ENCODE measurements at places on chromosomes 3 and 15.

DNA sequence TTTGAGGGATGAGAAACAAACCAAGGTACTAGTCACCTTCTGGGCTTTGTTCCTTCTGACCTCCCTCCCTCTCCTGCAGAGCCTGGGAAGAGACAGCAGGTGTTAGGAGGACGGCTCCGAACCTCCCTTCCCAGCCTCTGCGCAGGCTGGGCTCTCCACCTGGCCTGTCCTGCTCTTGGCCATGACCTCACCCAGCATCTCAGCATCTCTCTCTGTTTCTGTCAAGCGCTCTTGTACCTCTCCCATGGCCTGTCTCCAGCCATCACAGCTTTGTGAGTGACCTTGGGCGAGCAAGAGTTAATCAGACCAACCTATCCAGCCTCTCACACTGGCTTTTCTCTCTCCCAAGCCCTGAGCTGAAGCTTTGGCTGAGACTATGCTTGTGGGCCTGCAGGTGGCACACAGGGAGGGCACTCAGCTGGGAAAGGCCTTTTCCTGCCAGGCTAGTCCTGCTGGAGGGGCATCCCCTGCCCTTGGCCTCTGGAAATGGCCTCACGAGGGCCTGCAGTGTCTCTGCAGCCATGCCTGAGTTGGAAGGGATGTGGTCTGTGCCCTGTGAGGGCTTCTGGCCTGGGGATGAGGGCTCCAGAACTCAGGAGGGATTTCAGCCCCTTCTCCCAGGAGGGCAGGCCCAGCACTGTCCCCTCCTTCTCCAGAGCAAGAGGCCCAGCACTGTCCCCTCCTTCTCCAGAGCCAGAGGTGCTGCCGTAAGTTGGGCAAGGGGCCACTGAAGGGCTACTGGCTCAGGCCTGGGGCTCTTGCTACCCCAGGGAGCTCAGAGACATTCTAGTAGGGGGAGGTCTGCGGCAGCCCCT is 2.1 kb downstream of the CHST13 start:
- no peak for DNase-seq

GRCh38 chr15:26891448-26892181 is 24.8 kb downstream of the GABRA5 start:
- peak; percentile 95 for DNase-seq

GRCh38 chr3:66348704-66349103 is 127.9 kb downstream of the SLC25A26 start:
- DNase-seq: no peak

DNA sequence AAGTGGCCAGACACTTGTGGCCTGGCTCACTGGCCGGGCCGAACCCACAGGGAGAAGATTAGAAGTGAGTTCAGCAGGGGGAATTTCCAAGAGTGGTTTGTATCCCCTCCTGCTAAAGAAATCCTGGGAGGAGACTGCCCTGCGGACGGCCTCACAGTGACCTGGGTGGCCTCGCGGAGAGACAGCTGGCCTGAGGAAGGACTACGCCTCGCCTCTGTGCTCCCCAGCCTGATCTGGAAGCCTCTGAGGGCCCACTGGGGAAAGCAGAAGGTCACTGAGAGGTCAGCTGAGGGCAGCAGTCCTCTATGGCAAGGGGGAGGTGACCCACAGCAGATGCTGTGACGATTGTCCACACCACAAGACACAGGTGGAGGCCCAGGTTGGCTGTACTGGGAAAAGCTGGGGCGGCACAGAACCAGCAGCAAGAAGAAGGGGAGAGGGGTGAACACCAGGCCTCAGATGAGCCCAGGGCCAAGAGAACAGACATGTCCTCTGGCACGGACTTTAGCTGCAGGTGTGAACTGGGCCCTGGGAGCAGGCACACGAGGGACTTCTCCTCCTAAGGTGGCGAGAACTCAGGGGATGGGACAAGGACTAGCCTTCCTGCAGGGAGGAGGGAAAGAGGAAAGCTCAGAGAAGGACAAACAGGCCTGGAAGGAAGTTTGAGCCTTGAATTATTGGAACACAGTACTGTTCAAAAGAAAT is 37.2 kb upstream of the DLG1 start:
- peak; percentile 44 for DNase-seq

- no peak for DNase-seq
Measured at GRCh38 chr3:171711461-171712170, 98.7 kb downstream of the PLD1 start.

GRCh38 chr3:27574438-27574795 is 90.2 kb upstream of the SLC4A7 start:
- DNase-seq: no peak

DNA sequence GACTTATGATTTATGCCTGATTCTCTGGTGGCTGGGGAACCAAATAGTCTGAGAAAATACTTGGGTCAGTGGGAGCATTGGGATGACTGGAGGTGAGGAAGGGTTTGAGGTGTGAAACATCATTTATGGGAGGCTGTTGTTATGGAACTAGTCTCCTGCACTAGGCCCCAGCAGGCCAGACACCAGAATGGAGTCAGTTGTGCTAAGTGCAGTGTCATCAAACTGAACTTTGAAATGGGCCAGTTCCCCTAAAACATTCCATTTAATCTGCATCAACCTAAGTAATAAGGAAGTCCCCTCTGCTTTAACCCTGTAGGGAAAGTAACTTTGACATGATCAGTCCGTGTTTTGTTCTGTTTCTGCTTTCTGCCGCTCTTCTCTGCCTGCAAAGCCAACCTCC is 44.9 kb upstream of the KLHL25 start:
- DNase-seq: peak; percentile 38

- DNase-seq: peak; percentile 82
Measured at GRCh38 chr3:196684548-196685407, 27.3 kb downstream of the CEP19 start.

- DNase-seq: no peak
Measured at GRCh38 chr3:153311541-153311940, 149.5 kb downstream of the RAP2B start.

GRCh38 chr3:115819785-115820384 is 196.6 kb downstream of the GAP43 start:
- peak; percentile 83 for DNase-seq

Data from endodermal cell (in vitro differentiated cells).